ENCODE measurements at places on chromosomes 5 and 9.

DNA sequence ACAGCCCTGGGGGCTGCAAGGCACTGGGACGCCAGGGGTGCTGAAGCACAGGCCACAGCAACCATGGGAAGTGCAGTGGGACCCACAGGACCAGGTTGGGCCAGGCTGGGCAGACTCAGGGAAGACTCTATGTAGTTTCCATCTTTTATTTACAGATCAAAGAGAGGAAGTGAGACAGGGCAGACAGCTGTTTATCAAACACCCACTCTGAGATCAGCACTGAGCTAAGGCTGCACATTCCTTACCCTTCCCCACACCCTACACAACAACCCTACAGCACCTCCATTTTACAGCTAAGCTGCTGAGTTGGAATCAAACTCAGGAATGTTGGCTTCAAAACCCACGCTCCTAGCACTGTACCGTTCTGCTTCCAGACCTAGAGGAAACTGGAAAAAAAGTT, 19.8 kb downstream of the BARHL1 start:
- DNase-seq, result no peak

GRCh38 chr5:111755942-111756381, 1.0 kb downstream of the NREP start:
- DNase-seq, result no peak

DNA sequence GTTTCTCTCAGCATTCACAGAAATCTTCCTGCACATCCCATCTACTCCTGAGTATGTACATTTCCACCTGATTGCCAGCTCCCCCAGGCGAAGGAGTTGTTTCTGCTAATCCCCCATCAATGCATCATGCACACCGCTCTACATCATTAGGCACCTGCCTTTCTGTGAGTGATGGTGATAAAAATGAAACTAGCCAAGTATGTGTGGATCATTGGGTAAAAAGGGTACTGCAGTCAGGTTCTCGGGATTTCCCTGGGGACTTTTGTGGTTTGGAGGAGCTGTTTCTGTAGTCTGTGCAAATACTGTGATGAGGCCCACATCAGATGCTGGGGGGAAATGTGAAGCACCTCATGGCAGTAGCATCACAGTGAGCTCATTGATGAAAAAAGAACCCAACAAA, 30.4 kb downstream of the CAMK4 start:
- no peak for DNase-seq

GRCh38 chr9:82313697-82314096, 325.1 kb downstream of the SPATA31D1 start:
- no peak for DNase-seq

DNA sequence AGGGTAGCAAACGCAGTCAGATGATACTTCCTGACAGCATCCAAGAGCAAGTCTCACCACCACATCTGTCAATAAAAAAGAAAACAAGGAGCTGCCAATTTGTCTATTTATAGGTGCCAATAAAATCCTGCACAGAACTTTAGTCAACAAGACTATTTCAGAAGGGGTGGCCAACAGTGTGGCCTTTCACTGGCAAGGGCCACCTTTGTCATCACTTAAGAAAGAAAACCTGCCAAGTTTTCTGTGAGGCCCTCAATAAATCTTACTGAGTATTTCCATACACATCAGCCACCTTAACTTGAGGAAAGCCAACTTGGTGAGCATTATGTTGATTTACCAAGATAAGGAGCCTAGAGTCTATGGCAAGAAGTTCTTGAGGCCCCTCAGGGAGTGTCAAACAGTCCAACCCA, 312.3 kb downstream of the ENC1 start:
- DNase-seq, result no peak

GRCh38 chr5:171712616-171713015, 73.0 kb upstream of the SMIM23 start:
- DNase-seq, result no peak

DNA sequence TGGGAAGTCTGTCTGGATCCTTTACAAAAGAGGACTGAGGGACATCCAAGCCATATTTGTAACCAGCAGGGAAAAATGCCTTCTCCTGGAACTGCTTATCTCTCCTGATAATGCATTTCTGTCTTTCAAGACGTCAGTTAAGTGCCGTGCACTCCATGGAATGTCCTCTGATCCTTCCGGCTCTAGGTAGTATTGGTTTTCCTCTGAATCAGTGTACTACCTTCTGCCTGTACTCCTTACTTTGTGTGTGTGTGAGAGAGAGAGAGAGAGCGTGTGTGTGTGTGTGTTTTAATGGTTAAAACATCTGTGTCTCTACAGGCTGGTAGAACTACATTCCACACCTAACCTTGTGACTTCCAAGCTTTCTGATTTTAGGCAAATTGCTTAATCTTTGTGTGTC, 89.9 kb downstream of the PIP5K1B start:
- DNase-seq, result no peak

DNA sequence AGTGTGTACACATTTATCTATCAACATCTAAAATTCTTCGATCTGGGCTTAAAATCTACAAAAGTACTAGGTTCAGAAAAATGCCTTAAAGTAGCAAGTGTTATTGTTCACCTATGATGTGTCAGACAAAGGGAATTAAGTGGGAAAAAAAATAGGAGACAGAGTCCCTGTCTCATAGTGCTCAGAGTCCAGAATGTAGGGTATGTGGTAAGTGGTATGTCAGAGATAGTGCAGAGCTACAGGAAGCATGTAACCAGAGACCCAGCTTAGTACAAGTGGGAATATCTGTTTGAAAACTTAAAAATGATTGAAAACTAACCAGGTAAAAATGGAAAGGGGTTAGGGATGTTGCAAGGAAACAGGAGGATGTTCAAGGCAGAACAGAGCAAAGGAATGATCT, 482.8 kb downstream of the ELAVL2 start:
- DNase-seq, result no peak

DNA sequence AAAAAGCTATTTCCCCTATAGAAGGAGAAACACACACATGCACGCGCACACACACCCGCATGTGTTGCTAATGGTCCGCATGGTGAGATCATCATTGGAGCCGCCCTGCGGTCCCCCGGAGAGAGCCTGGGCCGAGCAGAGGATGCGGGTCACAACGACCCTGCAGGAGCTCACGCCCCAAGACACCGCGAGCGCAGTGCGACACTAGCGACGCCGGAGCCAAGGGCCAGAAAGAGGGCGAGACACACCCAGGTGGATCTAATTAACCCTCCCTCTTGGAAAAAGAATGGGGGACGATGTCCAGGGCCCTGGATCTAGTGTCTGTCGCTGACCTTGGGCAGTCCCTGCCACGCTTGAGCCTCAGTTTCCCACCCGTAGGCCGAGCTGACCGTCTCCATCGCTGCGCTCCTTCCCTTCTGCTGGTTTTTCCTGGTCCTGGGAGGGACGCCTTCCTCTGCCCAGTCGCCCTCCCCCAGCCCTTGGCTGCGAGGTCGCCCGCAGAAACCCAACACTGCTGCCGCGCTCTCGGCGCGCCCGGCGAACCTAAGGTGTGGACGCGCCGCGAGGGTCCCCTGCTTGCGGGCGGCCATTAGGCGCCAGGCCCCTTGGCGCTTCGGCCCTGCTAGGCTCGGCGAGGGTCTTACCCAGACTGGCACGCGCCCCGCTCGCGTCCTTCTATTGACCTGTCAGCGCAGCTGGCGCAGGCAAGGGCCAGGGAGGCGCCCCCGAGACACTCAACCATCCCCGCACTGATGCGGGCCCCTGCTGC, 47.5 kb upstream of the RNF20 start:
- no peak for DNase-seq

- DNase-seq, result no peak
Measured at GRCh38 chr9:132127888-132128534, 33.8 kb upstream of the NTNG2 start.

GRCh38 chr9:104177003-104177611, 83.0 kb downstream of the SMC2 start:
- no peak for DNase-seq
